ENCODE measurements at places on chromosomes 11 and 22.

DNA sequence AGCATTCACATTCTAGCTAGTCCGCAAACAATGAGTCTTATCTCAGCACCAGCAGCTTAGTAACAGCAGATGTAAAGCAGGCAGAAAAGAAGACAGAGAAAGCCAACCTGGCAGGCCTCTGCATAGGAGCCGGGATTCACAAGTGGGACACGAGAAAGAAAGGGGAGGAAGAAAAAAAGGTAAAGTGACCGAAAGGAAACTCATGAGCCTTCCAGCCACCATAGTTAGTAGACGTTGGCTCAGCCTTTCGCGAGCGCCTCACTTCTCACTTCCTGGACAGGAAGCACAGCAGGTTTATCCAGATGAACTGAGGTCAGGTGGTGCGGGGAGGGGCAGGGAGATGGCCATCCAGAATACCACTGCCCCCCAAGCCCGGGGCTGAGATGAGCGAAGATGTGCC, 19.7 kb upstream of the KAT5 start:
- no peak for DNase-seq

DNA sequence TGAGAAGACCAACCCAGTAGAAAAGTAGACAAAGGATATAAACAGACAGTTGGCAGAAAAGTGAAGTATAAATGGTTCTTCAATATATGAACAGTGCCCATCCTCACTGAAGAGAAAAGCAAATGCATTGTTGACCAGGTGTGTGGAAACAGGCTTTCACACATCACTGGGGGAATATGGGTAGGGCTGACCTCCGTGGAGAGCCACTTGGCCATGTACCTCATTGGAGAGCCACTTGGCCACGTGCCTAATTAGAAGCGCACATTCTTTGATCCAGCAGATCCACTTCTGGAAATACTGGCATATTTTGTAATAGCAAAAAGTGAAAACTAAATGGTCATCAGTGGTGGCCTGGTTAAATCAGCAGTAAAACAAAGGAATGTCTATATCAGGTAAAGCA, 43.2 kb downstream of the PPP6R3 start:
- no peak for DNase-seq

- no peak for DNase-seq
These were observed 6.6 kb downstream of the EEF1G start for GRCh38 chr11:62567018-62567633.

GRCh38 chr22:23245045-23245798, 64.9 kb downstream of the BCR start:
- DNase-seq, result no peak

DNA sequence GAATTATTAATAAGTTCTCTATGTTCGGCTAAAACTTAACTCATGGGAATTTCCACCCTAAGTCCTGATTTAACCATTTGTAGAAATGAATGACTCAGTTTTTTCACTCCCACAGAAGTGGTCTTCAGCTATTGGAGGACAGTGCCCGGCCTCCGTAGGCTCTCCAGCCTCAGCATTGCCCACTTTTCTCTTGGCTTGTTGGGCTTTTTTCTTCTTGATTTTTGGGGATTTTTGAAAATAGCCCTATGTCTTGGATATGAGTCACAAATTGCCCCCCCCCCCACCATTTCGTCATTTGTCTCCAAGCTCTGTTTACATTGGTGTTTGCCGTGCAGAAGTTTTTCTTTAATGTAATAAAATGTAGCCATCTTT, 66.7 kb downstream of the PACS1 start:
- no peak for DNase-seq

- no peak for DNase-seq
These were observed 35.9 kb downstream of the SGSM3 start for GRCh38 chr22:40406063-40406890.

- no peak for DNase-seq
These were observed 9.5 kb downstream of the CDC42BPG start for GRCh38 chr11:64834723-64835615.
